ENCODE measurements at places on chromosomes 11 and 22. TPM values are rescaled to one million over a fixed set of nuclear protein-coding genes. Genes with fewer than 3 reads are reported as not detected.

ZNRF3 gene
- 19.1 TPM for total RNA-seq

SLC22A8 gene
- total RNA-seq = not detected

GRCh38 chr22:48464246-48464645, 1363.4 kb downstream of the BRD1 start:
- no peak for DNase-seq

GAL3ST1 gene
- total RNA-seq = 0.29 TPM

ZPR1 gene
- total RNA-seq = 82.5 TPM
